ENCODE measurements at places on chromosomes 2 and 18.

- DNase-seq = no peak
Observed at GRCh38 chr2:136130511-136130910, 12.6 kb upstream of the CXCR4 start.

DNA sequence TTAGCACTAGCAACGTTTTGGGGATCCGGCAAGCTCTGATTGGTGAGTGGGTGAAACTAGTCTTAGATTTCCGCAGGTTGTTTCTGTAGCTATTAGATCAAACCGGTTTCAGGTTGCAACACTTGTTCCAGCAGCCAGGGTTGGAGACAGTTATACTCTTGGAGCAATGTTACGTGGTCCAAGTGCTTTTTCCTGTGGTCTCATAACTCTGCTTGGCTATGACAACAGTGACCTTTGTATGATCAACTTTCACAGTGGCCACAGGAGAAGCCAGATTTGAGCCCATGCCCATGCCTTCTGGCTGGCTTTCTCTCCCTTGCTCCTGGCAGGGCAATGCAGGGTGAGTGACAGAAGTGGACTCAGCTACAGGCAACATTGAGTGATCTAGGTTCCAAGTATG is 84.5 kb upstream of the TAF1B start:
- DNase-seq = no peak

GRCh38 chr2:111049792-111050640 is 70.7 kb upstream of the BCL2L11 start:
- peak; percentile 9 for DNase-seq

- no peak for DNase-seq
Observed at GRCh38 chr2:60717691-60718090, 38.4 kb upstream of the PAPOLG start.

GRCh38 chr2:127097841-127098651 is 8.9 kb downstream of the BIN1 start:
- DNase-seq = no peak

Data from fibroblast of skin of right quadriceps (primary cell).